ENCODE measurements at places on chromosomes 1 and 21.

DNA sequence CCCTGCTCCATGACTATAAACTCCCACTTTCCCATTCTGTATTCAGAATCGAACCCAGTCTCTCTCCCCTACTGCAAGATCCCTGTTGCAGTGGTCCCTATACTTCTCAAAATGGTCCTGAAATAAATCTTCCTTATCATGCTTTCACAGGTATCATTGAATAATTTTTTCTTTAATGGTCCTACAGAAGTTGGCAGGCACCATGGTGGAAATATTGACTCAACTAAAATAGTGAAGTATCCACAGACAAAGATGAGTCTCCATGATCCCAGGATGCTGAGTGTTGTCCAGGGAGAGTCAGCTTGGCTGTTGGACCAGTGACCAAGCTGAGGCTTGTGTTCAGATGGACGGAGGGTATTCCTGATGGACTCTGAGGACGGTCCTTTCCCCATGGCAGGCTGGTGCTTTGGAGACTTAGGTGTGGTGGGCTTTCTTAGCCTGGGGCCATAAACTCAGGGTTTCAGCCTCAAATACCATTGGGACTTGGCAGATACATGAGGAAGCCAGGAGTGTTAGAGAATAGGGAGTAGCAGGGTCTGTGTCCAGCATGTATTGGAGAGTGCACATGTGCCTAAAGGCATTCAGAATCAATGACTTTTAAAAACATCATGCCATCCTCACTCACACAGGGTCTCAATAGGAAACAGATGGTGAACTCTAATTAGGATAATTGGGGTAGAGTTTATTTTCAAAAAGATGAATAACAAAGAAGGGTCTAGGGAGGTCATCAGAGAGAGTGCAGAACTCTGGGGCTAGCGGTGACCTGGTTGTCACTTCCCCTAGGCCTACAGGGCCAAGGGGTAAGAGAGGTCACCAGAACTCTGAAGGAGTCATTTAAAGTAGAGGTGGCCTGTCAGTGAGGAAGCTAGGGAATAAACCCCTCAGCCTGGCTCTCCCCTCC lies 19.8 kb downstream of the TINAGL1 start:
- DNase-seq = no peak

GRCh38 chr1:4059270-4059669 lies 159.2 kb upstream of the C1orf174 start:
- DNase-seq = no peak

GRCh38 chr1:211334986-211335385 lies 8.4 kb downstream of the TRAF5 start:
- no peak for DNase-seq

DNA sequence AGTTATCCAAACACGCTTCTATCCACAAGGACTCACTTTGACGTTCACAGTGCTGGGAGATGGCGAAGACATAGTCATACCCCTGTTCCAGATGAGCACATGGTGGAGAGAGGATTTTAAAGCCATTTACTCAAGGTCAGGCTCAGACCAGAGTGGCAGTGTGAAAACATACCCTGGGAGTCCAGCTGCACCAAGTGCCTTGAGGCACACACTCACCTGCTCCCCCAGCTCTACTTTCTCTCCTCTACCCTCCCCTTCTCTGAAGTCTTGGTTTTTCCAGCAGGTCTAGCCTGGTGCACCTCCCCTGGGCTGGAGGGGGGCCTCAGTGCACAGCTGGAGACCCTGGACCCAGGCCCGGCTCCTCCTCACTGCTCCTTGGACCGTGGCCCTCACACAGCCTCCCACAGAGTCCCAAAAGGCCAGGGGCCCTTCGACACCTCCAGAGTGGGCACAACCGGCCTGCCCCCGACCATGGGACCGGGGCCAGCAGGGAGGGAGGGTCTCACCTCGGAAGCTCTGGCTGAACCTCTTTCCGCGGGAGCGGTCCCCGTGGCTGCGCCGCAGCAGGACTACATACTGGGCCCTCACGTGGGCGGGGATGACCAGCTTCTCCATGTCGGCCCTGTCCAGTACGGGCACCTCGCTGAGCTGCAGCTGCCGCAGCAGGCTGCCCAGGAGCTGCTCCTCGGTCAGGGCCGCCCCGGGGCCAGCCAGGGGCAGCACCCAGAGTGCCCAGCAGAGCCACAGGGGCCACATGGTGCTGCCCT lies 452 bp downstream of the LEFTY2 start:
- no peak for DNase-seq

DNA sequence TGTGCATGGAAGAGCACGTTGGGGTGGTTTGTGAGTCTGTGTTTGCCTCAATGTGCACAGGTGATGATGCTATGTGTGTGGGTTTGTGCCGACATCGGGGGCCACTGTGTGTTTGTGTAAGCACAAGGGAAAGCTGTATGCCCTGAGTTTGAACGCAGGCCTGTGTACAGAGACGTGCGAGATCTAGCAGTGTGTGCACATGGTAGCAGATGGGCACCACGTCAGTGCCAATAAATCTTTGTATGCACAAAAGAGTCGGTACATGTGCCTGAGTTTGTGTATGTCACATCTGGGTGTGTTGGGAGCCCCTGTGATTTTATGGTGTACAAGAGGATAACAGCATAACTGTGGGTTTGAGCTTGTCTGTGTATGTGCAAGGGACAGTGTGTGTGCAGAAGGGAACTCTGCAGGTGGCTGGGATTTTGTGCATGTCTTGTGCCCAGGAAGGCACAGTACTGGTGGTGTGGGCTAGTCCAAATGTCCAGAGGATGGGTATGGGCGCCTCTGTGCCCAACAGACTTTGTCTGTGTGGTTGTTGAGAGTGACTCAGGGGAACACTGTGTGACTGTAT lies 32.0 kb upstream of the WASF2 start:
- peak; percentile 80 for DNase-seq

DNA sequence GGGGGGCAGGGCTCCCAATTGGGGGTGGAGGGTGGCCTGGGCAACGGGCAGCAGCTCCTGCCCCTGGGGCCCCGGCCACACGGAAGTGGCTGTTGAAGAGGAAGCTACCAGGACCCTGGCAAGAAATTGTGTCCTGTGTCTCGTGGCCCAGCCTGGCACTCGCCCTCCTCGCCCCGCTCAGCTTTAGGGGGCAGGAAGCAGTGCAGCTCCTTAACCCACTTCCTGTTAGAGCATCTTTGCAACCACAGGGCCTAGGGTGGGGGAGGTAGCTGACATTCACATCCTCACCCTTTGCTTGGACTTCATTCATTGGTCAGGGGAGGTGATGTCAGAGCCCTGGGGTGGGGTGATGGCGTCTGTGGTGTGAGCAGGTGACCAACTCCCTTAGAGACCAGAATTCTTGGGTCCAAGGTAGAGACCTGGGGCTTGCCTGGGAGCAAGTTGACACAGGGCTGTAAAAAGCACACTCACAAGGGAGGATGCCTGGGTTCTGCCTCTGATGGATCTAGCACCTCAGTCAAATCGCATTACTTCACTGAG lies at the start of gene ARHGAP30:
ARHGAP30 (minus strand) TSS at position 161 of the 540 bp plus-strand sequence. CDS start 267 bp downstream, outside the sequence.
- peak; percentile 89 for DNase-seq

- DNase-seq = no peak
Measured at GRCh38 chr1:145750426-145750825, 31.1 kb downstream of the CD160 start.

DNA sequence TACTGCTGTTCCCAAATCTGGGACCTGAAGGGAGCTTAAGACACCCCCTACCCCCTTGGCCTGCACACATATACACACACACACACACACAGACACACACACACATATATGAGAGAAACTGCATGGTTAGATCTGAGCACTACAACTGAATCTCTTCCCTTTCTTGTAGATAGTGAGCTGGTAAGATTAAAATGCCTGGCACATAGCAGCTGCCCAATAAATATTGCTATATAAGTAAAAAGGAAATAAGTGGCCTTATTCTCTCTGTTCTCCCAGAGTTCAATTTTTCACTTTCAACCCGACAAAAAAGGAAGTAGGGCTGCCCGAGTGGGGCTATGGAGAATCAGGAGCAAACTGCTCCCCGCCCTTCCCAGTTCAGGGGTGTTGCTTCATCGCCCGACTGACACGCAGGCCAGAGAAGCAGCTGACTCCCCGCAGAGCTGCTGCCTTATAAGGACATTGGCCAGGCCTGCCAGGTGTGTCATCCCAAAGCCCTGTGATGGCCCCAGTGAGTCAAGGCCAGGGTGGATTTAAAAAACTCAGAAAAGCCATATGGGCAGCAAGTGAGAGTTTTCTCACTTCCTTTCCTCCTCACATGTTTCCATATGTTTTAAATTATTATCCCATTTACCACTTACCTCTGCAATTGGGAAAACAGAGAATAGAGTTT lies 106.5 kb upstream of the SLC44A3 start:
- DNase-seq = no peak

- DNase-seq = no peak
Measured at GRCh38 chr1:5765997-5766913, 226.0 kb downstream of the NPHP4 start.

- DNase-seq = no peak
Measured at GRCh38 chr1:119774746-119775490, 6.2 kb upstream of the HMGCS2 start.

Data from activated CD8-positive, alpha-beta memory T cell treated with anti-CD3 and anti-CD28 coated beads for 24 hours (primary cell).